ENCODE measurements at places on chromosomes 4 and X.

DNA sequence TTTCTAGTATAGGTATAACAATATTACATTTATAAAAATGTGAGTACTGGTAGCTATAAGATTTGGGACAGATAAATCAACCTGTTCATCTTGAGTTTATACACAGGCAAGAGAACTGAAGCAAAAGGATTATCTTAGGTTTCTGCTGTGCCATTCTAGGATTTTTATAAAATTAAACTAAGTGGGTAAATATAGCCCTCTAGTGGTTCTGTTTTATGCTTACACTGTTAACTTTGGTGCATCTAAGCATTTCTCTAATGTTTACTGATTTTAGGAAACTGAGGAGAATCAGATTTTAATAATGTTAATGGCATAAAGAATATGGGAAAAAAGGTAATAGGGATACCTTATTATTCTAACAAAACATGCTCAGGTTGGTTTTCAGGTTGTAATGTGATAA is 1.1 kb upstream of the RRH start:
- DNase-seq = no peak

GRCh38 chrX:10089378-10089795 is 67.4 kb upstream of the CLCN4 start:
- DNase-seq = peak; percentile 23

DNA sequence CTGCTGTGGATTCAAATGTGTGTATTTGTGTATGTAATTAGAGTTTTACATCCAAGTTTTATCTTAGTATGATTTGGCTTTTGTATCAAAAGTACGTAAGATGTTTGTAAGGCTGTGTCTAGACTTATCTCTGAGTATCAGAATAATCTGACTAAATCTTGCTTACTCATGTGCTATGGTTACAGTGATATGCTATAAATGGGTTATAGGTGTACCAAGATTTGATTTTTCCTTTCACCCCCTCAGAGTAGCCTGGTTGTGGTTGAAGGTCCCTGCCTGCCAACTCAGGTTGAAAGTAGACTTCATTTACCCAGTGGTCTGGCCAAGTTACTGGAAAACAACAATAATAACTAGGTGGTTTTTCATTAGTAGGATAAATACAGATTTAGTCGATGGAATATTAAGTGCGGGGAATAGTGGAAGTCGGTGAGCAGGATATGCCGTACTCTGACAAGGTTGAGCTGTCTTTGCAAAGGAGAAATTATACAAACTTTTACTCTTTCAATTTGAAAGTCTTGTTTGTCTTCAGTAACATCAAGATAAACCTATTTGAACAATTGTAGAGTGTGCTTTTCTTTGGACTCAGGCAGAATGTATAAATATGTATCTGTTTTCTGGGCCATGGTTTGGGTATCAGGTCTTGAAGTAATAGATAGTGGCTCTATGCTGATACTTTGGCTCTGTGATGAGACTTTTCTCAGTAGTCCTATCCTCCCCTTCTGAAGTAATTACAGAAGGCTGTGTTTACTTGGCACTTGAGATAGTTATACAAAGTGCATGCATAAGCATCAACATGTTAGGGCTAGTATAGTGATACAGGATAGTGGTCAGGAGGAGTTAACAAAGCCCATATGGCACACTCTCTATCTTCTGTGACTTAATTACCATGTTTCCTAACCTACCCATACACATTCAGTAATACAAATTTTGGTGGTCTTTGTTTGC is 23.7 kb downstream of the BMP2K start:
- peak; percentile 77 for DNase-seq

DNA sequence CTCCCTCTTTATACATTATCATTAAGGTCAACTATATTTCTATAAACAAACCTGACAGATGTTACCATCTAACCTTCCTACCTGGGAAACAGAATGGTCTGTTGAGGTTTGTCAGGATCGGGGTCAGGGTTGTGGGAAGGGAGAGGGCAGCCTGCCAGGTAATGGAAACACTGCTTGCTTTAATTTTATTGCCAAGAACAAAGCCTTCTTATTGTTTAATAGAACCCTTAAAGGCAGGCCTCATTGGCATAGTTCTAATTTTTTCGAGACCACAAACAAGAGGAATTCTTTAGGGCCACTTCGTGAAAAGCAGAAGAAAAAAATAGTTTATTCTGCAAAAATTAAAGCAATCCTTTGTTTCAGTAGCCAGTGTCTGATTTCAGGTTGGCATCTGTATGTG is 113.2 kb downstream of the MID1 start:
- no peak for DNase-seq

GRCh38 chr4:103054030-103054429 is 22.5 kb downstream of the SLC9B2 start:
- DNase-seq = no peak

- DNase-seq = no peak
Observed at GRCh38 chr4:106868381-106869035, 167.6 kb downstream of the DKK2 start.

GRCh38 chrX:38095971-38096529 is 89.7 kb downstream of the SYTL5 start:
- DNase-seq = no peak

GRCh38 chr4:38210396-38211114 is 250.4 kb downstream of the PTTG2 start:
- no peak for DNase-seq

GRCh38 chr4:174062831-174063230 is 220.6 kb downstream of the FBXO8 start:
- DNase-seq = no peak

DNA sequence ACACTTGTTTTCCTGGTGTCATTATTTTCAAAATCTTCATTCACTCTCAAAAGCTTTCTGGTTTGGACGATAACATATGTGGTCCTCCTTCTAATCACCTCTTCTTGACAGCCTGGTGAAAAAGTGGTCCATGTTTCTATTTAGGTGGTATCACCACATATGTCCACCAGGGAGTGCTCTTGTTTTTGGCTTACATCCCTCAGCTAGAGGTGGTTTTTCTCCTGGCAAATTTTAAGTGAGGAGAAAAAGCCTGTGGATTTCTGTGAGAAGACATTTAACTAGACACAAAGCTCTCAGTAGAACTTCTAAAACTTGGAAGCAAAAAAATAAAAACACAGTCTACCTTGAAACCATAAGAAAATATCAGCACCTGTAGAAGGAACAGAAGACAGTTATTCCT is 58.0 kb upstream of the FRMPD4 start:
- peak; percentile 42 for DNase-seq

- no peak for DNase-seq
Observed at GRCh38 chr4:139728840-139729239, 63.2 kb downstream of the MGST2 start.

DNA sequence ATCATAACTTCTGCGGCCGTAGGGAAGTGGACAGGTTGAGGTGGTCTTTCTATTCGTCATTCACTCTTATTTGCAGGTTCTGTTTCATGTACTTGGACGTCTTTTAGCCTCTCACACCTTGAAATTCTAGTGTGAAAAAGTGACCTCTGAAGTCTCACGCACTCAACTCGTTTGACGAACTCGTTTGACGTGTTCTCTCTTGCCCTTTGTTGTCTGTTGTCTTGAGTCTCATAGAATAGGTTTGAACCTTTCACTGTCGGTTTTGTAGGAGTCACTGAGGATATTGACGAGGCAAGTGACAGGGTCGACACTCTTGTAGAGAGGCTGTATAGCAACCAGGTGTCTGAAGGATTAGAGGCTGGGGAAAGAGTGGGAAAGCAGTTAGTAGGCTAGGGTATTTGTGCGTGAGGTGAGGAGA is 1.1 kb upstream of the PGRMC2 start:
- no peak for DNase-seq

- DNase-seq = no peak
Observed at GRCh38 chr4:40423735-40424134, 88.6 kb downstream of the CHRNA9 start.

GRCh38 chrX:21528076-21528475 is 130.1 kb downstream of the KLHL34 start:
- DNase-seq = no peak

All from DMS 273 treated with DMSO at 0.1 percent for 48 hours (cell line).